Adipocyte (in vitro differentiated cells): ENCODE measurements at places on chromosomes 12 and 14.

DNA sequence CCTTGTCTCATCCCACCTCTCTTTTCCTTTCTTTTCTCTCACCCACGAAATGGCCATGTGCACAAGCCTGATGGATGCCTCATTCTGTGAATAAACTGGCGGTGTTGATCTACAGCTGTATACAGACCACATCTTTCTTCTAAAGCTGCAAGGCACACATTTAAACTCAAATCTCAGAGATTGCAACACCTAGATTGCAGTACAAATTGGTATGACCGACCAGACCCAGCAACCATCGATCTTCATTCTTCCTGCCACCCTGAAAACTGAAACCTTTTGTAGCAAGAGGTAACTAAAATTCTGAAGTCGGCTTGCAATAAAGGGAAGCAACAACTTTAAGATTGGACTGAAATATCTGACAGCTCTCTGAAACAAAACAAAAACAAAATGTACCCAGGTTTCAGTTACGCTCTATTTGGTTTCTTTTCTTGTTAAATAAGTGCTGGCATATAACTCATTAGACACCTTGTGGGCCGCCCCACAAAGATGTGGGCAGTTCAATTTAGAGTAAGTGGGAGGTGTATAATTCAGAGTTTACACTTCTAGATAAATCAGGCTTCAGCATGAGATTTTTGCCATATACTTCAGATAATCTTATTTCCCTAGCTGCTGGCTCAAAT is 390.0 kb upstream of the NOVA1 start:
- DNase-seq = no peak

- peak; percentile 62 for DNase-seq
Measured at GRCh38 chr14:102508774-102509745, 516 bp downstream of the ANKRD9 start.

DNA sequence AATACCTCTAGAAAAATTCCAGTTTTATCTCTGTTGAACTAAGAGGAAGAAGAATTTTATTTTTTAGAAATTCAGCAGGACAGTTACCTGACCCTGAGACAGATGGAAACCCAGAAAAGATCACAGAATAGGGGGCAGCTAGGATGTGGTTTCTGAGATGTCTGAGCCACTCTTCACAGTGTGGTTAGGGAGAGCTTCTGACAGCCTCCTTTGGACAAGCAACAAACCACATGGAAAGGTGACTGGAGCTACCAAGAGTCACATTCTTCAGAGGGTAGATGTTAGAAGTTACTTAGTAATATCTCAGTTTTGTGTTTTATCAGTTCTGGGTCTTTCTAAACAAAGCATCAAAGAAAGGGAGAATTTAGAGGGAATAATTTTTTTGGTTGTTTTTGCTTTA is 117.3 kb upstream of the NAP1L1 start:
- no peak for DNase-seq

DNA sequence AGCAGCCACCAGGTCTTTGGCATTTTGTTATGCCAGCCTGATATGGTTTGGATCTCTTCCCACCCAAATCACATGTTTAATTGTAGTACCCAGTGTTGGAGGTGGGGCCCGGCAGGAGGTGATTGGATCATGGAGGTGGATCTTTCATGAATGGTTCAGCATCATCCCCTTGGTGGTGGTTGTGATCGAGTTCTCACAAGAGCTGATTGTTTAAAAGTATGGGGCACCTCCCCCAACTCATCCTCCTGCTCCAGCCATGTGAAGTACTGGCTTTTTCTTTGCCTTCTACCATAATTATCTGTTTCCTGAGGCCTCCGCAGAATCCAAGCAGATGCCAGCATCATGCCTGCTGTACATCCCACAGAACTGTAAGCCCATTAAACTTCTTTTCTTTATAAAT is 12.8 kb upstream of the PRKD1 start:
- no peak for DNase-seq

DNA sequence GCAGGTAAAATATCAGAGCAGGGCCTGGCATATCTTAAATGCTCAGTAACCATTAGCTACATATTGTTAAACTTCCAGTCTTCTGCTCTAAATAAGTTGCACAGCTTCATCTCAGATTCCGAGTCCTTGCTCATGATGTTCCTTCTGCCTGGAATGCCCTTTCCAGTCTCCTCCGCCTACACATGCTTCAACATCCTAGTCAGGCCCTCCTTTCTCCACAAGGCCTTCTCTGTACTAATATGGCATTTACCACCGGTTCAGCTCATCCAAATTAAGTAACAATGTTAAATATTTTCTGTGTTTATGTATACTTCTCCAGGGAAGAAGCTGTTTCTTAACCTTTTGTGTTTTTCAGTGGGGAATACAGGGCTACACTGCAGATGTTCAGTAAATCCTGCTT is 8.5 kb downstream of the DHH start:
- DNase-seq = peak; percentile 61

DNA sequence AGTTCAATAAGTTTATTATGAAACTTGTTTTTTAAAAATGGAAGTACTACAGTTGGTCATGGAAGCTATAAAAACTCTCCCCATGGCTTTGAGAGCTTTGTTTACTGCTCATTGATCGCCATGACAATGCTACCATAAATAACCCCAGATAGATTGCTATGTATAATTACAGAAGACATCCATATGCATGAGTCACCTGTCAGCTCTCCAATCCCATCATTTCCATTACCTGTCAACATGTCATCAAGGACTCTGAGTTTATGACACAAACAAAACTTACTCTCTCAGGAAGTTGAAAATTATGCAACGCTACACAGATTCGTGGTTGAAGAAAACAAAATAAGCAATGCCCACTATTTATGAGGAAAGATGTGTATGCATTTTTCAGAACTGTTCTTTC is 144.4 kb downstream of the SEC23A start:
- no peak for DNase-seq

DNA sequence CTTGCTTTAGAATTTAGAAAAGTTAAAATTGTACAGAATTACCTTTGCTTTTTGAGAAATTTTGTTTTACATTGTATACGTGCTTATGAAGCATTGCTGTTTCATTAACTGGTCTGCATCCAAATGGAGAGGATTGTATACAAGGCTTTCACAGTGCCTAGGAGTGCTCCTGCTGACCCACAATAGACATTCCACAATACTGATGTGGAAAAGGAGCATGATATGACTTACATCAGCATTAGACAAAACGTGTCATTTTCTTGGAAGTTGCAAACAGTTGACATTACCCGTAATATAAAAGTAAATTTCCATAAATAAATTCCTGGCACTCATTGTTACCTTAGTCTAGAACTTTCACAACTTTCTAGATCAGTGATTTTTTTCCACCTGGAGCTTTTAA is 1.9 kb downstream of the PRKD1 start:
- peak; percentile 36 for DNase-seq
